Stimulated activated CD4-positive, alpha-beta T cell treated with anti-CD3 and anti-CD28 coated beads, TNF-alpha, amount 100 ng/mL, for 4 hours (primary cell): ENCODE measurements at places on chromosomes 2 and 18.

GRCh38 chr2:43538034-43538670 is 57.7 kb downstream of the THADA start:
- DNase-seq: no peak

- no peak for DNase-seq
Observed at GRCh38 chr2:15836689-15837610, 103.4 kb upstream of the MYCN start.

DNA sequence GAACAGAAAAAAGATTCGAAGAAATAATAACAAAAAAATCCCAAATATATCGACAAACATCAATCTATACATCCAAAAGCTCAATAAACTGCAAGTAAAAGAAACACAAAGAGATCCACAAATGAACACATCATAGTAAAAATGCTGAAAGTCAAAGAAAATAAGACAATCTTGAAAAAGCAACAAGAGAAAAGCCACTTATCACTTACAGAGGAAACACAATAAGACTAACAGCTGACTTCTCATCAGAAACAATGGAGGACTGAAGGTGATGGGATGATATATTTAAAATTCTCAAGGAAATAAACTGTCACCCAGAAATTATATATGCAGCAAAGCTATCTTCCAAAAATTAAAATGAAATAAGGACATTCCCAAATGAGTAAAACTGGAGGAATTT is 140.3 kb downstream of the NDUFA10 start:
- DNase-seq: no peak

DNA sequence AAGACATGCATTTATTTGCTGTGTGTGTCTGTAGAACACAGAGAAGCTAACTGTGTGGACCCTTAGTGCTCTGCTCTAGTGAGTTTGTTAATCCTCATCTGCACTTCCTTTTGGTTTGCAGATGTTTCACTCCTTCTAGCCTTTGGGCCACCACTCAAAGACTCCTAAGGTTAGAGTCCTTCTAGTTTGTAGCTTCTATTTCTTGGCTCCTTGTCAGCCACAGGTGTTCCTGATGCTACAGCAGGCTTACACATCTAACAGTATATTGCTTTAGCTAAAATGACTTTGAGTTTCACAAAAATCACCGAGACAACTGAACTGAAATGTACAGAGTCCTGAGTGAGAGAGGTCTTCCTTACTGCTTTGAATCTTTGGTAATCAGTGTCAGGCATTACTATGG is 551.4 kb downstream of the NRXN1 start:
- DNase-seq: no peak
